ENCODE measurements at places on chromosomes 4 and X. TPM values are rescaled to one million over a fixed set of nuclear protein-coding genes. Genes with fewer than 3 reads are reported as not detected.

The F11 gene
- total RNA-seq: not detected

The STBD1 gene
- 1.8 TPM for total RNA-seq

The ZFP42 gene
- not detected for total RNA-seq

The ASB9 gene
- 5.7 TPM for total RNA-seq

The AP1S2 gene
- total RNA-seq: 10.6 TPM

The SYTL5 gene
- not detected for total RNA-seq

The PI4K2B gene
- total RNA-seq: 19.3 TPM

The CDKL2 gene
- 0.38 TPM for total RNA-seq

The HS3ST1 gene
- total RNA-seq: 12.8 TPM

The SERPINA7 gene
- not detected for total RNA-seq

The GABRG1 gene
- total RNA-seq: not detected

The NPY2R gene
- total RNA-seq: not detected

The GPRIN3 gene
- total RNA-seq: 0.02 TPM

The BEX1 gene
- not detected for total RNA-seq

The PCYT1B gene
- not detected for total RNA-seq

The GPR50 gene
- total RNA-seq: not detected

The TMPRSS11D gene
- total RNA-seq: not detected

The PAGE4 gene
- total RNA-seq: not detected

The RS1 gene
- total RNA-seq: not detected

The ATP1B4 gene
- not detected for total RNA-seq

The MAGEE1 gene
- 4.2 TPM for total RNA-seq

The DDIT4L gene
- 1.0 TPM for total RNA-seq

The SMR3B gene
- not detected for total RNA-seq

The RAP1GDS1 gene
- 21.5 TPM for total RNA-seq

The GATA1 gene
- not detected for total RNA-seq

The FHIP1A gene
- total RNA-seq: 33.7 TPM

The GAGE12F gene
- total RNA-seq: not detected

The ANAPC10 gene
- total RNA-seq: 20.2 TPM

The REELD1 gene
- total RNA-seq: not detected

The SEL1L3 gene
- total RNA-seq: 79.2 TPM

The NIPAL1 gene
- 7.0 TPM for total RNA-seq

The H2BW2 gene
- total RNA-seq: not detected

The NXF2 gene
- not detected for total RNA-seq

The ACTRT1 gene
- not detected for total RNA-seq

The TMEM128 gene
- 21.4 TPM for total RNA-seq

The GPRASP2 gene
- total RNA-seq: 6.2 TPM

The SMIM20 gene
- total RNA-seq: 44.2 TPM

The JADE3 gene
- 10.9 TPM for total RNA-seq

The FOXR2 gene
- total RNA-seq: not detected

The ADH1B gene
- total RNA-seq: not detected

The GAGE1 gene
- not detected for total RNA-seq

The SERTM2 gene
- total RNA-seq: not detected

The MAGEA3 gene
- total RNA-seq: 135 TPM

The SPANXN4 gene
- not detected for total RNA-seq

The TMSB15A gene
- total RNA-seq: not detected

The CACNA1F gene
- not detected for total RNA-seq

The TMPRSS11F gene
- not detected for total RNA-seq

The DCAF4L1 gene
- 0.23 TPM for total RNA-seq

The F9 gene
- not detected for total RNA-seq

The SSX1 gene
- not detected for total RNA-seq

The SCRG1 gene
- not detected for total RNA-seq

The MAGEC3 gene
- total RNA-seq: not detected

The DGAT2L6 gene
- total RNA-seq: not detected

The MCUB gene
- total RNA-seq: 15.4 TPM

The ARX gene
- not detected for total RNA-seq

The ANOS1 gene
- total RNA-seq: 0.22 TPM

The KDR gene
- total RNA-seq: 0.20 TPM

Data from PC-9 (cell line).